ENCODE measurements at places on chromosomes 11 and 22.

- peak; percentile 69 for DNase-seq
Measured at GRCh38 chr11:118917481-118918127, 8.1 kb downstream of the BCL9L start.

GRCh38 chr22:19218541-19219233 is 40.2 kb upstream of the SLC25A1 start:
- no peak for DNase-seq

GRCh38 chr22:27578937-27579617 is 222.5 kb downstream of the MN1 start:
- DNase-seq, result no peak

- peak; percentile 21 for DNase-seq
Measured at GRCh38 chr11:61627850-61628661, 47.2 kb upstream of the SYT7 start.

GRCh38 chr11:129639300-129639699 is 176.3 kb upstream of the TMEM45B start:
- DNase-seq, result no peak

All from stimulated activated effector memory CD8-positive, alpha-beta T cell treated with anti-CD3 and anti-CD28 coated beads, Interleukin-12 subunit alpha, Interleukin-12 subunit beta, amount 100 ng/mL, for 72 hours (primary cell).